ENCODE measurements at places on chromosomes 12 and 14. TPM values are rescaled to one million over a fixed set of nuclear protein-coding genes. Genes with fewer than 3 reads are reported as not detected.

Gene TAS2R13
- 0.38 TPM for total RNA-seq

Gene PTPRR
- under 0.01 TPM for total RNA-seq

Gene ATN1
- total RNA-seq, result 4.9 TPM

Gene LMNTD1
- not detected for total RNA-seq

Gene PPP1R1A
- total RNA-seq, result not detected

Gene HHIPL1
- 1.2 TPM for total RNA-seq

Gene CAND1
- 92.1 TPM for total RNA-seq

Gene PLA2G1B
- total RNA-seq, result not detected

Gene IQSEC3
- not detected for total RNA-seq

Gene EIF4B
- 2,183 TPM for total RNA-seq

Gene NFKBIA
- 73.7 TPM for total RNA-seq

Gene NPAS3
- total RNA-seq, result not detected

Gene TSPAN11
- under 0.01 TPM for total RNA-seq

Gene KRT81
- 0.13 TPM for total RNA-seq

Gene PKP2
- total RNA-seq, result 53.9 TPM

Gene AQP2
- not detected for total RNA-seq

Gene OR6C6
- not detected for total RNA-seq

Gene FAM181A
- total RNA-seq, result not detected

Gene HOTAIR
- not detected for total RNA-seq

Gene HCAR2
- total RNA-seq, result 1.6 TPM

Gene IRAK4
- 10.6 TPM for total RNA-seq

All from bronchial epithelial cell (primary cell).